ENCODE measurements at places on chromosomes 4 and X.

DNA sequence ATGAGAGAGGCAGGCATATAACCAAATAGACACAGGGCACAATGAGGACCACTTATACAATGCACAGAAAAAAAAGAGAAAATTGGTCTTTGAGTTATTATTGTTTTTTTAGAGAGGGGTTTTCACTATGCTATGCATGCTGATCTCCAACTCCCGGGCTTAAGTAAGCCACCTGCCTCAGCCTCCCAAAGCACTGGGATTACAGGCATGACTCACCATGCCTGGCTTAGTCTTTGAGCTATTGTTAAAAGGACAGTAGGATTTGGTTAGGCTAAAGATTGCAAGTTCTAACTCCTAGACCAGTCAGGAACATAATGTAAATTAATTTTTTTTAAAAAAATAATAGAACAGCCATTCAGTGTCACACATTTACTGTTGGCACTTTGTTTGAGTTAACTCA lies 340.1 kb downstream of the GPAT3 start:
- DNase-seq: no peak

DNA sequence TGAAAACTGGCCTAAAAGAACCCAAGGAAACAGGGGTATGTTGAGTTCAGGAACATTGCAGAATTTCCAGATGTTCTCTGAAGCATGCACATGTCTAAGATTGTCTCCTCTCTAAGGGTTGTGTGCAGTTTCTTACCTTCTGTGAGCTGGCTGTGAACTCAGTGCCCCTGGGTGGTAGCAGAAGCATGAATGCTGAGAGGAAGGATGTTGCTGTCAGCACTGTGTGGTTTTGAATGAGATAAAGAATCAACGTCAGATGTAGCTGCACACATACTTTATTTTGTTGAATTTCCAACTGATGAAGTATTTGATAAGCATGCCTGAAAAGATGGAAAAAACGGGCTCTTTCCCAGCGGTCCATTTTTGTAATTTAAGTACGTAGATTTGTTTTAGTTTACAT lies 23.8 kb upstream of the CD38 start:
- no peak for DNase-seq

DNA sequence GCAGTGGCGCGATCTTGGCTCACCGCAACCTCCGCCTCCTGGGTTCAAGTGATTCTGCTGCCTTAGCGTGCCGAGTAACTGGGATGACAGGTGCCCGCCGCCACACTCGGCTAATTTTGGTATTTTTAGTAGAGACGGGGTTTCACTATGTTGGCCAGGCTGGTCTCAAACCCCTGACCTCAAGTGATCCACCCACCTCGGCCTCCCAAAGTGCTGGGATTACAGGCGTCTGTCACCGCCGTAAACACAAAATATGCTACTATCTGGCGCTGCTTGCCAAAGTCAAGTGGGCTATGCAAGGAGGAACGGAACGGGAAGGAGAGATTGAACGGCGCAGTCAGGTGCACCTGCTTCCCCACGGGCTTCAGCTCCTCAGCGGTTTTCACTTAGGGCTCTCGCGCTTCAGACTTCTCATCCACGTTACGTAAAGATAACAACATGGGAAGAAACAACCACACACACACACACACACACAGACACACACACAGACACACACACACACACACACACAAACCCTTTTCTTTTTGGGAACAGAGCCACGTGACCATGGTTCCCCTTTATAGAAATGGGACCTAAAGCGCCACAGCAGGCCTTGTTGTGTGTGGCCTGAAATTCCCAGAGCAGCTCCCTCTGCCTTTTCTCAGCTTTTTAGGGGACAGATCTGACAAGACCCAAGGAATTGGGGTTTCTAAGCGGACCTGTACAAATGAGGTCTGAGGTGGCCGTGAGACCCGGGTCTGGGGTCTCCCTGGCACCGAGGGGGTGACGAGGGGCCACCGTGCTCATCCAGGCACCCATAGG lies 1.5 kb downstream of the P2RY8 start:
- DNase-seq: peak; percentile 72

DNA sequence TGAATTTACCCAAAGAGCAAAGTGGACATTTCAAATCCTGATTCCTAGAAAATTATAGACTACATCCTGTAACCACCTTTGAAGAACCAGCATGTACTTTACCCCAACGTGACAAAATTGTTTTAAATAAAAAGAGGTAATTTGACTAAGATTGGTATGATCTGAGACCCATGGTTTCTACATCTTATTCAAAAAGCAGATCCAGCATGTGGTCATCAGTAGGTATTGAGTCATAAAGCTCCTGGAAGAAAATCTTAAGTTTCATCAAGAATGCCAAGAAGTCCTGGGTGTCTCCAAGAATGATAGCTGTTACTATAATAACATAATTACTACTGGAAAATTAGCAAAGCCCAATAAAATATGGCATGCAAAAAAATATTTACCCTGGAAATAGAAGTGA lies 61.8 kb downstream of the NFKB1 start:
- DNase-seq: no peak

GRCh38 chr4:81628489-81628888 lies 156.8 kb upstream of the RASGEF1B start:
- DNase-seq: no peak

DNA sequence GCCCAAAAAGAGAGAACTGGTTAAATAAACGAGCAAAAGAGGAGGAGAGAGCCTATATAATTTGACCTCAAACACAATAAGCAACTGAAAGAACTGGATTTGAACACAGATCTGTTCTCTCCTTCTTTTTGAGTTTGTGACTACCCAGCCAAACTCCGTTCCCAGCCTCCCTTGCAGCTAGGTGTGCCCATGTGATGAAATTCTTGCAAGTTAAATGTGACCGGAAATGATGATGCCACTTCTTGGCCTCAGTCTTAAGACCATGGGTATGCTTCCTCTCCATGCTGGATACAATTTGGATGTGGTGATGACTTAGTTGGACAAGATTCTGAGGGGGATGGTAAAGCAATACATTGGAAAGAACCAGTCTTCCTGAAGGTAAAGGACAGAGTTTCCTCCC lies 204.1 kb downstream of the PTTG2 start:
- no peak for DNase-seq

DNA sequence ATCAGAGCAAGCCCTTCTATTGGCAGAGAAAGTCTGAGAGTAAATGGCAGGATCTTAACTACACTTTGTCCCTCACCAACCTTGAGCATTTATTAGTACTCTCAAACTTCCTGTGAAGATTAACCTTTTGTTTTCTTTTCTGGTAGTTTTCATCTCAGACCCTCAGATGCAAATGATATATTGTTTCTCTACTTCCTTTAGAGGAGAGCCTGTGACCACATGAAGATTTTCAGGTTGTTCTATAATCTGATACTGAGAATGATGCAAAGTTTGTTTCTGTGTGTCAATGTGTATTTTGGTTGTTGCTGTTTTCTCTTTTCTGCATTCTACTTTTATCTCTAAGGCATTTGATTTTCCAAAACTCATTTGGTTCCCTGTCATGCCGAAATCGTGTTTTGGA lies 165.8 kb upstream of the CYSLTR1 start:
- no peak for DNase-seq

DNA sequence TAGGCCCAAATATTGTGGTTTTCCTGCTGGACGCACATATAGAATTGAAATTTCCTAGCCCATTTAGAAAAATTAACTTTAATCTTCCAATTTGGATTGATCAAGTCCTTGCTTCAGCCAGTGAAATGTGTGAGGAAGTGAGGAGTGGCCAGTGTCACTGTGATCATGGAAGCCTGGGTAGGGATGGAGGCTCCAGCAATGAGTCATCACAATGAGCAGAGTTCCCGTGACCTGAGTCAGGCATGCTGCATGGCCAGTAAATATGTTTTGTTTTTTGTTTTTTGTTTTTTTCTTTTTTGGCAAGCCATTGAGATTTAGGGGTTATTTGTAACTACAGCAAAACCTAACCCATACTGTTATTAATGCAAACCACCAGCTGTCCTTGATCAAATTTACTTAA lies 52.1 kb downstream of the IDS start:
- no peak for DNase-seq

GRCh38 chr4:62881901-62882300 lies 1527.3 kb downstream of the TECRL start:
- no peak for DNase-seq

GRCh38 chr4:38366456-38366855 lies 297.5 kb upstream of the KLF3 start:
- peak; percentile 15 for DNase-seq

DNA sequence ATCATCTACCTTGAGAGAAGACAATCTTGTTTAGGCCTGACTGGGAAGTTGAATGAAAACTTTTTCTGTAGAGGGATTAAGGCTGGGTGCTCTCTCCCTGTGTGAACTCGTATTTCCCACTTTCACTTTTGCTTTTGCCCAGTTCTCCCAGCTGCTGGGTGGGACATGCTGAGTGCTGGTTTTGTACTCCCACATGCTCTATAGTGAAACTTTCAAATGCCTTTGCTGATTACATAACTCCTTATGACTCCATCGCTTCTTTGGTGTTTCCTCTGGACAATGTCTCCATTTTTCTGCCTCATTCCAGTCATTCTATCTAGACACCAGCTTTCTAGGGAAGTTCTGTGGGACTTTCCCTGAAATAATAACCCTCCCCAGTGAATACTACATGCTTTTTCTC lies 100.5 kb downstream of the CLNK start:
- DNase-seq: peak; percentile 93

GRCh38 chr4:147633113-147633512 lies 15.9 kb downstream of the TMEM184C start:
- DNase-seq: no peak

DNA sequence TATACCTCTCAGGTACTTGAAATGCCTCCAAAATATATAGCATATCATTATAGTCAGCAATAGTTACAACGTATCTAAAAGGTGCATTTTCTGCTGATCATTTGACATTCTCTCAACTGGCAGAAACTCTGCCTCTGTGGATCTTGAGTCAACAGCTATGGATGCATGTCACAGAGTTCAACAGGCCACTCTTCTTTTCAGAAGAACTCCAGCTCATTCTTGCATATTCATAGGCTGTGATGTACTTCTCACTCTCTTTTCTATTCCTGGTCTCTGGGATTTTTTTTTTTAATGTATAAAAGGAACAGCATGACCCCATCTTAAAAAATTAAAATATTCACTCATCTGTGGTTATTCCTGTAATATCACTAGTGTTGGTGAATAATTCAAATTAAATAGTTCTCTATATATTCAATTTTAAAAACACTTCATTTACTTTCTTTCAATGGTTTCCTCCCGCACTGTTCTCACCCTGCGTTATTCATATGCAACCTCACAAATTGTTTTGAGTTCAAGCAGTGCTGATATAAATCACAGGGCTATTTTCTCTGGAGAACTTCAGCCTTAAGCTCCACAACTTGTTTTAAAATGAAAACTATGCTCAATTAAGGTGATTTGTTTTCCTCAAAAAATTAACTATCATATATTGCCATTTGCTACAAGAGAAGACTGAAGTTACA lies 1111.2 kb upstream of the ADGRL3 start:
- DNase-seq: no peak
